ENCODE measurements at places on chromosomes 12 and 14. TPM values are rescaled to one million over a fixed set of nuclear protein-coding genes. Genes with fewer than 3 reads are reported as not detected.

GRCh38 chr12:121942145-121942718 lies 23.8 kb downstream of the CFAP251 start:
- no peak overlapping the region for H3K27ac ChIP-seq
- H3K27me3 ChIP-seq = no peaks in the 10 kb centered on the region
- no peak for DNase-seq
- no peaks in the 10 kb centered on the region for H3K4me1 ChIP-seq
- peaks cover 1% of the 10 kb centered on the region for H3K36me3 ChIP-seq
- no peak overlapping the region for H3K4me3 ChIP-seq

DNA sequence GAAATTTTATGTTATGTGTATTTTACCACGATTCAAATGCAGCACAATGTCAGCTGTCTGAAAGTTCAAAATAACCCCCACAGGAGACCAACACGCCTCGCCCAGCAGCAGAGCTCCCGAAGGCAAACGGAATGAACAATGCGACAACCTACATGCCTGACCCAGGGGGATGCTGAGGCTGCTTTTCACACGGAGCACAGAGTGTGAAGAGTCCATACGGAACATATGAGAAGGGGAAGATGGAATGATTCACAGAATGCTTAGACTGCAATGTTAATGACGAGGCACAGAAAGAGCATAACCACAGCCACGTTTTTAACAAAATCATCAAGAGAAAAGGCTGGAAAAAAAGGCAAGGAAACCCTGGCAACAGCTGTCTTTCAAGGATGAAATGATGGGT lies 22.6 kb downstream of the ZFYVE21 start:
- no peak overlapping the region for H3K4me3 ChIP-seq
- no peak overlapping the region for H3K27ac ChIP-seq
- no peaks in the 10 kb centered on the region for H3K27me3 ChIP-seq
- peaks cover 14% of the 10 kb centered on the region for H3K36me3 ChIP-seq

The P2RX2 gene
- total RNA-seq = 2.8 TPM

The CLECL1 gene
- total RNA-seq = not detected

The ACYP1 gene
- 20.7 TPM for total RNA-seq

DNA sequence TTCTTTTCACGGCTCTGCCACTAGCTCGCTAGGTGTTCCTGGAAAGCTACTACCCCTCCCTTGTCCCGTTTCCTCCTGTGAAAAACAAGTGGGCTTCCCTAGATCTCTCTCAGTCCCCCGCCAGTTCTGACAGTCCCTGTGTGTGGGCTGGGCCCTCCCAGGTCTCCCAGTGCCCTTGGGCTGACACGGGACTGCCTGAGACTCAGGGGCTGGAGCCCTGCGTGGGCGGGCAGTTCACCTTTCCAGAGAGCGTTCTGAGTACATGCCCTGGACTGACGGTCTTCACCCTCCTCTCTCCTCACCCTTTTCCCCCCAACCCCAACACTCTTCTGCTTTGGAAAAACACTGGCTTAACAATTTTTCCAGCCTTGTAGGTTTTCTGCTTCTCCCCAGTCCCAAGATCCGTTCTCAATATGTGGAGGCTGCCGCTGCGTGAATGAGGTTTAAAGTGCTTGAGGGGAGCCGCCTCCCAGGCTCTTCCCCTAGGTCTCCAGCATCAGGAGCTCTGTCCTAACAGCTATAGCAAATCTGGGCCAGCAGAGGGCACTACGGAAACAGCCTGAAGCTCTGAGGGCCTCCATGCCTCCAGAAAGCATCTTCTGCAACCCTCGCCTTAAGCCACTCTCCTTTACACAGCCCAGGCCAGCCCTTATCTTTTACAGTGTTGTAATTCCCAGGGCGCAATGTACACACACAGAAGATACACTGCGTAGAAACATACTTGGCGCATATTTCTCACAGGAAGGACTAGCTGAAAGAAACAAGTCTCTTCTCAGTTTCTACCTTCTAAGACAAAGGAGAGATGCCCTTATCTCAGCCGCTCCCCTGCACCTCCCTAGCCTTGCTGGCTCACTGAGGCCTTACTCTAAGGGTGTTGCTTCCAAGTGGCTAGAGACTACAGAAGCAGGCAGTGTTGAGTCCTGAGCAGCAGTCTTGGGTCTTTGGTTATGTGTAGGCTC lies 10.4 kb upstream of the DCD start:
- no peak for DNase-seq
- H3K27ac ChIP-seq = no peak overlapping the region
- H3K27me3 ChIP-seq = peaks cover 38% of the 10 kb centered on the region
- peaks cover 9% of the 10 kb centered on the region for H3K4me1 ChIP-seq

GRCh38 chr12:13192719-13193118 lies 3.8 kb upstream of the EMP1 start:
- no peak for DNase-seq
- H3K4me3 ChIP-seq = no peak overlapping the region
- H3K27me3 ChIP-seq = no peaks in the 10 kb centered on the region

The RPL10L gene
- not detected for total RNA-seq

DNA sequence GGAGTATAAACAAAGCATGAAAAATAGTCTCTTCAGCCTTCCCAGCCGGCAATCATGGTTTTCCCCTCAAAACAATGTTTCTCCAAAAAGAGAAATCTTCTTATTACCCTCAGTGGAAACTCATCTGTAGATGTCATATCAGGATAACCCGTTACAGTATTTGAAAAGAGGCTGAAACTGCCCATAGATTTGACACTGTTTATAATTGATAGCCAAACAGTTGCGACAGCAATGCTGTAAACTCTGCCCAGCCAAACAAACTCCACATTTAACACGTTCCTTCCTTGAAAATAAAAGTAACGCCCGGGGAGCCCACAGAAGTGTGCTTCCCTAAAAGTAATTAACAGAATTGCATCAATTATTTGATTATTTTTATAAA lies 201.3 kb upstream of the FOXN3 start:
- peaks cover 20% of the 10 kb centered on the region for H3K27me3 ChIP-seq
- H3K27ac ChIP-seq = peak overlapping the region; percentile 79
- peaks cover 49% of the 10 kb centered on the region for H3K4me1 ChIP-seq
- H3K4me3 ChIP-seq = peak overlapping the region; percentile 94
- DNase-seq = no peak

DNA sequence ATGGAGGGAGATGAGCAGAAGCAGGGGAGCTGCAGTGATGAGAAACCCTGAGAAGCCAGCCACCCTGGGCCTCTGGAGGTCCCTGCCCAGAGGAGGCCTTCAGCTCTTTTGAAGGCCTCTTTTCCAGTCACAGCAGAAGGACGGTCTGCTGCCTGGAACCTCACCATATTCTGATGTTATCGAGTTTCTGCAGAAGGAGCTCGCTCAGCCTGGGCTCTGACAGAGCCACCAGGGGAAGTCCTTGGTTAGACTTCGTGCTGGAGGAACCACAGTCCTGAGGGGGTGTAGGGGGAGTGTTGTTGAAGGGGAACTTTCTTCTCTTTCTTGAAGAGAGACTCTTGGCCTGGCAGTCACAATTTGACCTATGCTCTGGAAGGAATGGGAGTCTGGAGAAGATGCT lies 25.1 kb upstream of the BATF start:
- H3K27me3 ChIP-seq = no peaks in the 10 kb centered on the region
- no peak for DNase-seq
- no peak overlapping the region for H3K4me3 ChIP-seq

DNA sequence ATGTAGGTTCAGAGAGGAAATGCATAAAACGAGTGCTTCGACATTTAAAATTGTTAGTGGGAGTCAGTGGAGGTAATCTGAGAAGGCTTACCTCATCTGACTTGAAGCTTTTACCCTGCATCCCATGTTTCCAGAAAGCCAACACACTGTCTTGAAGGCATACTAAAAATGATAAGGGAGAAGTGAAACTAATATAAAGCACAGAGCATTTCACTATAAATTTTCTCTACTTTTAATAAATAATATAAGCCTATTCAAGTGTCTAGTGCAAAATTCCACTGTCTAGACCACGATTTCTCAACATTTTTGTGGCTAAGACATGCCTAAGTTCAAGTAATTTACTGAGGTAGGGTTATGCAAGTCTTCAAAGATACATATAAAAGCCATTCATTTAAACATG lies 29.1 kb upstream of the CDKL1 start:
- no peaks in the 10 kb centered on the region for H3K27me3 ChIP-seq
- no peak overlapping the region for H3K27ac ChIP-seq
- no peak for DNase-seq
- no peak overlapping the region for H3K4me3 ChIP-seq
- H3K4me1 ChIP-seq = no peaks in the 10 kb centered on the region

- H3K4me1 ChIP-seq = no peaks in the 10 kb centered on the region
- H3K27ac ChIP-seq = no peak overlapping the region
- H3K4me3 ChIP-seq = no peak overlapping the region
- H3K27me3 ChIP-seq = no peaks in the 10 kb centered on the region
Observed at GRCh38 chr12:28777603-28778365, 371.3 kb upstream of the FAR2 start.

DNA sequence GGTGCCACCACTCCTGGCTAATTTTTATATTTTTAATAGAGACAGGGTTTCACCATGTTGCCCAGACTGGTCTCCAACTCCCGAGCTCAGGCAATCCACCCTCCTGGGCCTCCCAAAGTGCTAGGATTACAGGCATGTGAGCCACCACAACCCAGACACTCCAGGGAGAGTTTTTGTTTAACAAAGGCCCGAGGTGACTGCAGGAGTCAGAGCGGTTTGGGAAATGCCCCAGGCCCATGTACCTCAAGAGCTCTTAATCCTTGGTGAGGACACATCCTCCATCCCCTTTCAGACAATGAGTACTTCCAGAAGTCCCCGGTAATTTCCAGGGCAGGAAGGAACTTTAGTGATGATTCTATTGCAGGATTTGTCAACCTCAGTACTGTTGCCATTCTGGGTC lies 176.0 kb downstream of the ESRRB start:
- H3K27me3 ChIP-seq = peaks cover 8% of the 10 kb centered on the region
- H3K36me3 ChIP-seq = no peaks in the 10 kb centered on the region
- DNase-seq = no peak
- H3K4me1 ChIP-seq = peaks cover 10% of the 10 kb centered on the region

The OR6C2 gene
- total RNA-seq = not detected

DNA sequence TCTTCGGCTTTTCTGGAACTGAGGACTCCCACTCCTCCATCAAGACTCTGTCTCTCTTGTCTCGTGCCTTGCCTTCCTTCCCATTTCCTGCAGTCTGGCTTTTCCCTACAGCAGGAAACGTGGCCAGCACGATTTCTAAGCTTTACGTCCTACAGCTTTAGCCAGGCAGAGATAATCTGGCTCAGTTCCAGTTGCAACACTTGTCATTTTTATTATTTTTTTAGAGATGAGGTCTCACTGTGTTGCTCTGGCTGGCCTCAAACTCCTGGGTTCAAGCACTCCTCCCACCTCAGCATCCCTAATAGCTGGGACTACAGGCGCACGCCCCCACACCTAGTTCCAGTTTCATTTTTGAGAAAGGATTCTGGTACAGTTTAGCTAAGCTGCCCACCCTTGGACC lies 19.9 kb downstream of the CALM1 start:
- H3K4me3 ChIP-seq = no peak overlapping the region
- H3K27ac ChIP-seq = no peak overlapping the region
- peaks cover 4% of the 10 kb centered on the region for H3K4me1 ChIP-seq
- DNase-seq = no peak
- H3K36me3 ChIP-seq = no peaks in the 10 kb centered on the region

Measured in type B pancreatic cell (in vitro differentiated cells).